Activated T-cell treated with anti-CD3 and anti-CD28 coated beads, Interleukin-2, amount 50 U/mL, for 48 hours (primary cell): ENCODE measurements at places on chromosomes 2 and 18.

- no peak for DNase-seq
These were observed 23.5 kb upstream of the MTERF4 start for GRCh38 chr2:241125626-241126025.

DNA sequence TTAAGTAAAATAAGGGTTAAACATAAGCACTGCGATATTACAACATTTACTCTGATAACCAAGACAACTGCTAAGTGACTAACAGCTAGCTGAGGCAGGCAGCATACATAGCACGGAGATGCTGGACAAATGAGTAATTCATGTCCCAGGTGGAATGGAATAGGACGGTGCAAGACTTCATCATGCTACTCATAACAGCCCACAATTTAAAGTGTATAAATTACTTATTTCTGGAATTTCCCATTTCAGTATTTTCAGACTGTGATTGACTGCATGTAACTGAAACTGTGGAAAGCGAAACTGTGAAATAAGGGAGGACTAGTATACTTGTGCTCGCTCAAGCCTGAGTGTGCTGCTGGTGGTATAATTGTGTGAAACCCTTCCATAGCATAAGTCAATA is 12.9 kb downstream of the IER3IP1 start:
- DNase-seq, result no peak

- DNase-seq, result no peak
These were observed 57.9 kb downstream of the TLK1 start for GRCh38 chr2:171102802-171103201.

DNA sequence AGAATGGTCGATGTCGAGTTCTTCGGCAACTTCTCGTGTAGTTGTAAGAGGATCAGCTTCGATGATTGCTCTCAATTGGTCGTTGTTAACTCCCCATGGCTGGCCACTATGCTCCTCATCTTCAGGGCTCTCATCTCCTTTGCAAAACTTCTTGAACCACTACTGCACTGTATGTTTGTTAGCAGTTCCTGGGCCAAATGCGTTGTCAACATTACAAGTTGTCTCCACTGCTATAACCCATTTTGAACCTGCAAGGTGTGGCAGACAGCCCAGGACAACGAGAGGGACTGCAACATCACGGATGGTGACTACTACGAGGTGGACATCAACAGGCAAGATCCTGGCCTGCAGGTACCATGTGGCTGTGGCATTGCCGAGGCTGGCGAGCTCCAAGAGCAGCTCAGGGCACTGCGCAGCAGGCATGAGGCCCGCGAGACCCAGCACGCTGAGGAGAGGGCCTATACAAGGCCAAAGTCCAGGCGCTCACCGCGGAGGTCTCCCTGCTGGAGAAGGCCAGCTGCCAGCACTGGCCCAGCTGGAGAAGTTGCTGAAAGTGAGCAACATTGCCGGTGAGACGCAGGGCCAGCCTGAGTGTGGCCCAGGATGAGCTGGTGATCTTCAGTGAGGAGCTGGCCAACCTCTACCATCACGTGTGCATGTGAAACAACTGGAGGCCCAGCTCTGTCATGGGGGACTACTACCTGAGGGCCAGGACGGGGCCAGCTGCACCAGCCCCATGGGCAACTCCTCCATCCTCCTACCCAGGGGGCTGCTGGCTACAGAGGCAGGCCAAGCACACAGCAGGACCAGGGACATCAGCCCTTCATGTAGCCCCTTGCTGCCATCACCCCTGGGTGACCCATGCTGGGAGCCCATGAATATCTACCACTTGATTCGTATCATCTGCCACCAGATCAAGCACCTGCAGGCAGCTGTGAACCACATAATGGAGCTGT is 20.2 kb downstream of the CLK1 start:
- no peak for DNase-seq

DNA sequence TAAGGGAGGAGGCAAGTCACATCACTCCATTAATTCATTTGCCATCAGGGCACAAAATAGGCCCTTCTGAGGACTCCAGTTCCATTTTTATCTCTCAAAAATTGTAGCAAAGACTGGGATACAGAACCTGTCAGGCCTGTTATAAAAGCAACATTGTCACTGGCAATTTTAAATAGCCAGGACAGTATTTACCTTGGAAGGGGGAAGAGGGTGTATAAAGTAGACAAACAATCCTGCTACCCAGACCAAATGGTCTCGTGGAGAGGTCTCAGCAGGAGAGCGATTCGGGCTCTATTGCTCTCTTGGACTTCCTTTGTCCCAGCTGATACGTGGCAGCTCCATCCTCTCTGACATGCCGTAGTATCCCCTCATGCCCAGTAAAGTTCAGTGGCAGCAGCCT is 740.3 kb upstream of the HS6ST1 start:
- DNase-seq, result no peak

- DNase-seq, result no peak
These were observed 907.8 kb upstream of the CRIM1 start for GRCh38 chr2:35447821-35448220.

DNA sequence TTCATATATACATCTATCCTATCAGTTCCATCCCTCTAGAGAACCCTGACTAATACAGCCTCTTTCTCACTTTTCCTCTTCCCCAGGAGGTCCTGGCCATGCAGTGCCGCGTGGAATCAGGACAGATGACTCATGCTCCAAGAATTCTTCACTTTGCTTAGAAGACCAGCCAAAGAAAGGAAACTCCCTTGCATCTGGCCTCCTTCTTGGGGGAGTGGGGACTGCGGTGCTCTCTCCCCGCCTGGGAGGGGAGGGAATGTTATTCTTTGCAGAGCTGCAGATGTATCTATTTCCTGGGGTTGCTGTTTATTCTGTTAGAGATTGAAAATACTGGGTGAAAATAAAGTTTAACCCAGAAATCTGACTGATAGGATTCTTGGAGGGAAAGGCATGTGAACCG is 111.5 kb upstream of the SH3BP4 start:
- no peak for DNase-seq

DNA sequence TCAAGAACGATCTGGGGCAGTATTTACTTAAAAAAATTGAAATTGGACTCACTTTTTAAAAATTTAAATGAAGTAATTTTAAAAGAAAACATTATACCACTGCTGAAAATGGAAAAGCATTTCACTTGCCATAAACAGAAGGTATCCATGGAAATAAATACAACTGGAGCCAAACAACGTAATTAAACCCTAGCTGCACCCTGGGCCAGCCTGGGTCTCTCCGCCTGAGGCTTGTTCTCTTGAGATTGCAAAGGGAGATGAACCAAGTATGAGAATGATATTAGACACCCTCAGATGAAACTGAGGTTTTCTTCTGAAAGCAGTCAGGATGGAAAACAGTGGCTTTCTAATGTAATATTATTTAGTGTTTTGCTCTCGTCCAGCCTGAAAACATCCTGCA is 264.4 kb downstream of the KCNE4 start:
- no peak for DNase-seq

GRCh38 chr2:105575499-105576025 is 169.2 kb upstream of the NCK2 start:
- DNase-seq, result no peak

DNA sequence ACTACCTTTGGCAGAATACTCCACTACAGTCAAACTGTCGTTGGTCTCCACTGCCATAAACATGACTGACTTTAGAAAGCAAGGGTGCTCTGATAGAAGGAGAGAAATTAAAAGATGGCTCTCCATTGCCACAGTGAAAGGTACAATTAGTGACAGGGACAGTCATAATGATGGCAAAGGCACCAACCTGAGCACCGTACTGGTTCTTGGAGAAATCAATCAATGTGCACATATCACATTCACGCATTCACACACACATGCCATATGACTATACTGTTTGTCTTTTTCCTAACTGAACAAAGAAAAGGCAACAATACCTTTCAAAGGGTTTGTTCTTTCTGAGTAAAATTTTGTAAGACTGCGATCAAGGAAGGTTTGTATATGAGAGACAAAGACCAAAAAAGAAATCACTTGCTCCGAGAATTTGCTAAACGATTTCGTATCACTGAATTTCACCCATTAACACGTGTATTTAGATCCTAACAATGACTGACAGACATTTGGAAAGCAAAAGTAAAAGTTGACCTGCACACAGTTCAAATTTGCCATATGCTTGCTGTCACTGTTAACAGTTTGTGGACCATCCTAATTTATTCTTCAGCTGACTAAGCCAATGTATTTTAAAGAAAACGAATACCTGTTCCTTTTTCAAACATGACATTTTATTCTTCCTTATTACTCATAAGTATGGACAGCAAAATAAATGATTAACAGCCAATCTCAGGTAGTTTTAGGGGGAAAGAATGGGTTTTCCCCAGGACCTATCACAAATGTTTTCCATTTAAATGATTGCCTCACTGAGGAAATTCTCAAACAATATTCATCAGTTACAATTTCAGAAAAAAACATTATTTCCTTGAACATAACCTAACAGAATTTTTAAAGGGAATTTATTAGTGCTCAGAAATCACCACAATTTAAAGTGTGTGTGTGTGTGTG is 644.4 kb downstream of the ZEB2 start:
- DNase-seq, result no peak

- no peak for DNase-seq
These were observed 16.6 kb downstream of the CDH7 start for GRCh38 chr18:65767406-65767805.

DNA sequence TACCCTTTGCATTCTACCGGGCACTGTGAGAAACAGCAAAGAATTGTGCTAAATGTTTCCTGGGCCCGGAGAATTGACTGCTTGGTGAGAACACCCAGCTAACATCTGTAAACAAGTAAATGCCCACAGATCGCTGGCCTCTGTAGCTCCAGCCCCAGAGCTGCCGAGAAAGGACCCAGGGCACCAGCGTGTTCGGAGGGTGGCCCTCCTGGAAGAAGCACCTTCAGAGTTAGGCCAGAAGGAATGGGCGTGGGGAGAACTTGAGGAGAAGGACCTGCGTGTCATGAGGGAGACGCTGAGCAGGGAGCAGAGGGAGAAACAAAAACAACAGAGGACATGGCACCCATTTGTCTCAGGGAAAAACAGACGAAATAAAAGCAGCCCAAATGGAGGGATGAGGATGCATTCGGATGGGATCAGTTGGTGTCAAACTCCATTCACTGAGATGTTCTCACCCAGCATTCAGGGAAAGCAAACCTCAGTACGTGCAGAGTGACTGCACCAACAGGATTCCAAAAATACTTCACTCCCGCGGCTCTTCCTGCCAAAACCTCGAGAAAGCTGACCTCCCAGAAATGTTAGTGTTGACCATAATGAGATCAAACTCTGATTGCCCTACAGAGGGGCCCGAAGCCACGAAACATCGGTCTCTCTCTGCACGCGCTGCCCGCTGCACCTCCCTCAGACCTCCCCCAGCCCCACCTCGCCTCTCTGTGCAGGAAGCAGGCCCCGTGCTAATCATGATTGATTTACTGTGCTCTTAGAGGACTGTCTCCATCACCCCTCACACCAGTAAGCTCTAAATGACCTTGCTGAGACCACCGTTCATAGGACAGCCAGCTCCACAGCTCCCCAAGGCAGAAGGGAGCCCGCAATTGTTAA is 376.3 kb upstream of the SALL3 start:
- DNase-seq, result no peak

DNA sequence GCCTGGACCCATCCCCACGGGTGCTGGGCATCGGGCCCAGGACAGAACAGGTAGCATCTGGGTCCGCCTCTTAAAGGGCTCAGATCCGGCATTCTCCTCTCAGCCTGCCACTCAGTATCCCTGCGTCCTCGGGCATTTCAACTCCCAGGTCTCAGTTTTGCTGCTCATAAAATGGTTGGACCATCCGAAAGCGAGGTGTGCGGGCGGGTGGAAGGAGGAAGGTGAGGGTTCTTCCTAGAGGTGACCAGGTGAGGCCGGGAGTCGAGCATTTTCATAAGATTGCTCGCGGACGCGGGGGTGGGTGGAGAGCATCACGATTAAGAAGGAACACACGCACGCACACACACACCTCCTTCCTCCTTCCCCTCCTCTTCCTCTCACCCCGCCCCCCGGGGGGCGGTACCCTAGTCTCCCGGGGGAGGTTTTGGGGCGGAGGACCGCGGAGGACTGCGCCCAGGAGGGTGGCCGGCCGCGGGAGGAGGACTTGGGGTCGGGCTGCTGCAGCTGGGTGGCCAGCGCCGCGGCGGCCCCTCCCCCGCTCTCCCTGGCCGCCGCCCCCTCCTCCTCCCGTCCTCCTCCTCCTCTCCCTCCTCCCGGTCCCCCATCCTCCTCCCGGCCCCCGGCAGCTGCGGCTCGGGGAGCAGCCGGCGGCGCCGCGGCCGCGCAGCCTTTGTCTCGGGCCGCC is 97.9 kb upstream of the GPR45 start:
- peak; percentile 49 for DNase-seq

GRCh38 chr2:169034256-169034655 is 3.1 kb upstream of the ABCB11 start:
- DNase-seq, result no peak

GRCh38 chr18:23095463-23095862 is 39.8 kb upstream of the CABLES1 start:
- no peak for DNase-seq

DNA sequence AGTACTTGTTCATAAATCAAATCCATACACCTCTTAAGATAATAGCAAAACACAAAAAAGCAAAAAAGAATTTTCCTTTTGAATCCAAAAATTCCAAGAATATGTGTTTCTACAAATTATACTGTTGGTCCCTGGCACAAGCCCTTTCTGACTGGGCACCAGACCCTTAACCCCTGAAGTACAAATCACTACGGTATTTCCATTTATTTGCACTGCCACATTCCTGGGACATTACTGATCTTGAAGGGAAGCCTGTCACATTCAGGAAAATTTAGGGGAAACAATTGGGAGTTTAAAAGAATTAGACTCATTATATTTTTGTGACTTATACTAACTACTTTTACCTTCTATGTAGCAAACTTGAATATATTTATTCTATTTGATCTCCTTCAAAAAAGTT is 98.8 kb downstream of the ZNF521 start:
- DNase-seq, result no peak

DNA sequence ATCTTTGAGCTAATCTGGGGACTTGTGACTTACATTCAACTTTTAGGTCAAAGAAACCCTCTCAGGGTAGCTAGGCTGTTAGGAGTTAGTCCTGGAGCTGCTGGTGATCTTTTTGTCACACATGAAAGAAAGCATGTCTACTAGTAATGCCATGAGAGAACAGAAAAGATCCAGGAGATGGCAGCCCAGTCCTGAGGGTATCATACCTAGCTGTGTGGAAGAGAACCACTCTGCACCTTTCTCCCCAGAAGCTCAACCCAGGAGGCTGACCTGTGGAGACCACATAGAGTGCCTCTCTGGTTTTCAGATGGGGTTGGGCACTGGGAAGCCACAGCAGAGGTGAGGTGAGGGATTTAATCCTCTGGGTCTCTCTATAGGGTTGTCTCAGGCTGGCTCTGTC is 460.2 kb upstream of the UBE2E3 start:
- DNase-seq, result no peak

DNA sequence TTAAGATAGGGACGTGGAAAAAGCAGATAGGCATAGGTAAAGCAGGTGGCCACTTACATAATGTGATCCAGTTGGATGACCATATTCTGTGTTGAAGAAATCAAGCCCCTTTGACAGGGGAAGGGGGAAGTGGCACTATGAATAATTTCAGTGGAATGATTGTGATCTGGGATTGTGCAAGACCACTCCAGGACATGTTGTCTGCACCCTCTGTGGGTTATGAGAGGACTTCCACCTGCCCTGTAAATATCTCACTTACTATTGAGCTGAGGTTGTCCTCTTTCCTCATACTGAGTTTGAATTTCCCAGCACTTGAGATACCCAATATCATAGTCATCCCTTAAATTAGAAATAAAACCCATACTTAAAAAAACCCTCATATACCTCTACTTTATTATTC is 220.7 kb downstream of the IRS1 start:
- DNase-seq, result no peak
